ENCODE measurements at places on chromosomes 12 and 14.

DNA sequence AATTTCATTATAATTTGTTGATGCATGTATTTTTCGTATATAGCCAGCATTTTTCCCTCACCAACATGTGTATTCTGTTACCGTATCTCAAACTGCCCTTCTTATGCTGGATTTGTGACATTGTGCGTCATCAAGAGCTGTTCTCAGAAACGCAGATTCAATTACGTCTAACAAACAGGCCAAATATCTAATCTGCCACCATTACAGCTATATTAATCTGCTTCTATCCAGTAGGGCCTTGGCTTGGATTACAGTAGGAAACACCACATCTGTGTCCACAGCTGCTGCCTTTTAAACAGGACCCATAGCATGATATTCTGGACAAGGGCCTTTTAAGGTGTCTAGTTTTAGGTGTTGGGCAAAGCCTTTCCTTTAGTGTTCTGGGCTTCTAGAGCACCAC lies 140.6 kb downstream of the PDE3A start:
- DNase-seq: no peak

- no peak for DNase-seq
Measured at GRCh38 chr14:61116369-61116768, 135.3 kb downstream of the SLC38A6 start.

DNA sequence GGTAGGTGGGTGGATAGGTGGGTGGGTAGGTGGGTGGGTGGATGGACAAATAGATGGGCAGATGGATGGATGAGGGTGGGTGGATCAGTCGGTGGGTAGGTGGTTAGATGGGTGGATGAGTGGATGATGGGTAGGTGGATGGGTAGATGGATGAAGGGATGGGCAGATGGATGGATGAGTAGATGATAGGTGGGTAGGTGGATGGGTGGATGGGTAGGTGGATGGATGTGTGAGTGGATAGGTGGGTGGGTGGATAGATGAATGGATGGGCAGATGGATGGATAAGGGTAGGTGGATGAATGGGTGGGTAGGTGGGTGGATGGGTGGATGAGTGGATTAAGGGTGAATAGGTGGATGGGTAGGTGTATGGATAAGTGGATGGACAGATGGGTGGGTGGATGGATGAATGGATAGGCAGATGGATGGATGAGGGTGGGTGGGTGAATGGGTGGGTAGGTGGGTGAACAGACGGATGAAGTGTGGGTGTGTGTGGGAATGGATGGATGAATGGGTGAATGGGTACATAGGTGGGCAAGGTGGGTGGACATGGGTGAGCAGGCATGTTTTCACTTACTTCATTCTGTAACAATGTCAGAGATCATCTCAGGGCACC lies 3.3 kb upstream of the INF2 start:
- no peak for DNase-seq

DNA sequence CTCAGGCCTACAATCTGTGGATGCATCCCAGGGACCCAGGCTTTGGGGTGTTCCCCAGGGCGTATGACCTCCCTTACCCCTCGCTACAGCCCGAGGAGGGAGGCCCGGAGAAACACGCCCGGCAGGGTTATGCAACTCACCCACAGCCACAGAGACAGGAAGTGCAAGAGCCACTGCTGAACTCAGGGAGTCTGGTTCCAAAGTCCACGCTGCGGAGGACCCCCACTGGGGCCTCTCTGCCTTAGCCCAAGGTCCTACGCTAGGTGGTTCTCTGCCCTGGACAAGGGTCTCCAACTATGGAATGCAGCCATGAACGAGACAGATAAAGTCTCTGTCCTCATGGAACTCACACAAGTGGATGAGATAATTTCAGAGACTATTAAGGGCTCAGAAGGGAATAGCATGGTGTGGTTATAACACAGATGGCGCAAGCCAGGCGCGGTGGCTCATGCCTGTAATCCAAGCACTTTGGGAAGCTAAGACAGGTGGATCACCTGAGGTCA lies 11.3 kb downstream of the SCARB1 start:
- no peak for DNase-seq

- DNase-seq: no peak
Measured at GRCh38 chr14:70018230-70018629, 139.0 kb downstream of the SMOC1 start.

DNA sequence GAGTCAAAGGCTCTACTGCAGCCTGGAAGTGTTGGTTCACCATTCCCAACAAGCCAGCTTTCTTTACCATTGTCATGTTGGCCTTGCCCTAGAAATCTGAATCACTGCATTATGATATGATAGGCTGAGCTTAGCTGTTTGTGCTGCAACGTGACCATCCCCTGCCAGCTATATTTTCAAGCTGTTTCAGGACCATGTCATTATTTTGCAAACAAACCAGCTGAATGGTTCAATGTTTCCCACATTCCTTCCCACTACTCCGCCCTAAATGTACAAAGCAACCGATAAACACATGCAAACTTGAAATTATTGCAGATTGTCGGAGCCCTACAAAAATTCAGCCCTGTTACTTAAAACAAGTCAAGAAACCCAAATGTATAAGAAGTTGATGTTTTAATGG lies 136.1 kb downstream of the KICS2 start:
- DNase-seq: no peak

- DNase-seq: peak; percentile 89
Measured at GRCh38 chr12:38905480-38906351, at the start of gene CPNE8. TSS of gene CPNE8 (minus strand) at chr12:38905591. CDS start at chr12:38905534, 57 bp downstream.

- DNase-seq: no peak
Measured at GRCh38 chr12:47017041-47017713, 62.2 kb upstream of the PCED1B start.
